Activated CD4-positive, alpha-beta T cell treated with anti-CD3 and anti-CD28 coated beads, Interleukin-2, amount 50 U/mL, for 4 hours (primary cell): ENCODE measurements at places on chromosomes 7 and 10.
A peak's percentile ranks its signal among the peaks of the same experiment; 100 is the strongest.

- DNase-seq, result no peak
These were observed 457.4 kb upstream of the TPK1 start for GRCh38 chr7:145293228-145293701.

- DNase-seq, result no peak
These were observed 27.9 kb upstream of the UBE2H start for GRCh38 chr7:129980667-129981066.

DNA sequence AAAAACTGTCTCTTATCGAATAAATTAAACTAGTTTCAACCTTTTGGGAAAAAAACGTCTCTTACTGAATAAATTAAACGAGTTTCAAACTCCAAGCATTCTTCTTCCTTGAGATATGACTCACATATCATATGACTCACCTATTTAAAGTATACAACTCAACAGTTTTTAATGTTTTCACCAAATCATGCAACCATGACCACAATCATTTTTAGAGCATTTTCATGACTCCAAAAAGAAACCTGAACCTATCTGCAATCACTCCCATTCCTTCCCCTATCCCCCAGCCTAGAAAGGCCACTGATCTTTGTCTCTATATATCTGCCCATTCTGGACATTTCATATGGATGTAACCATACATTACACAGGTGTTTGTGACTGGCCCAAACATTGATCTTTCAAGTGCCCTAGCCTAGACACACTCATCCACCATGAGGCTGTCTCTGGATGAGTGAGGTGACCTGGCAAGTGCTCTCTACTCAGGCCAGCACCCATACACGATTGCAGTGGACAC is 115.3 kb downstream of the PIP4K2A start:
- no peak for DNase-seq

DNA sequence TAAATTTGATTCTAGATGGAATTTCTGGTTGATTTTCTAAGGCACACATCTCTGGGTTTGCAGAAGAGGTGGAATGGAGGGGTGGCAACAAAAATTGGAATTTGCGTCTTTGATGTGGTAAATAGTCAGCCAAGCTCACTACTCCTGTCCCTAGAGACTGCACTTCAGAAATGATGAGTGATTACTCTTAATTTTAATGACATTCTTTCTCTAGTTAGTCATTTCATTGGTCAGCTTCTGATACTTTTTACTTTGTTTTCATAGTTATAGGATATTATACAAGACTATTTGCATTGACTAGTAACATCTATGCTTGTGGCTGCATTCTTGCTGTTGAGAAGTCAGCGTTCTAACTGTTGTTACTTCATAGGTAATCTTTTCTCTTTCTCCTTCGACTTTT is 658.3 kb downstream of the SUGCT start:
- no peak for DNase-seq

DNA sequence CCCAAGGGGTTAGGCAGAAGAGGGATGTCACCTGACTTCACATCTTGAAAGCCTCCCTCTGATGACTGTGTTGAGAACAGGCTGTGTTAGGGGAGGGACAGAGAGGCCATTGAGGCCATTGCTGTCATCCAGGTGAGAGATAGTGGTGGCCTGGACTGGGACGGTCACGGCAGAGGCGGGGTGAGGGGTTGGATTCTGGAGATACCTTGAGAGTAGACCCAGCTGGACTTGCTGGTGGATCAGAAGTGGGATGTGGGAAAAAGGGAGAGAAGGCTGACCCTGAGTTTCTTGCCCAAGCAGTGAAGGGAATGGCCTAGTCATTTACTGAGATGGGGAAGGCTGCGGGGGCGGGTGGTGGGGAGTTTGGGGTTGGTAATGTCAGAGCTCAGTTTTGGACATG is 13.6 kb downstream of the MTURN start:
- DNase-seq, result no peak

- DNase-seq, result no peak
These were observed 21.5 kb downstream of the LRRN3 start for GRCh38 chr7:111112439-111112838.

GRCh38 chr7:42746214-42746613 is 165.7 kb downstream of the C7orf25 start:
- no peak for DNase-seq

GRCh38 chr10:133292919-133293809 is 15.5 kb downstream of the TUBGCP2 start:
- no peak for DNase-seq

DNA sequence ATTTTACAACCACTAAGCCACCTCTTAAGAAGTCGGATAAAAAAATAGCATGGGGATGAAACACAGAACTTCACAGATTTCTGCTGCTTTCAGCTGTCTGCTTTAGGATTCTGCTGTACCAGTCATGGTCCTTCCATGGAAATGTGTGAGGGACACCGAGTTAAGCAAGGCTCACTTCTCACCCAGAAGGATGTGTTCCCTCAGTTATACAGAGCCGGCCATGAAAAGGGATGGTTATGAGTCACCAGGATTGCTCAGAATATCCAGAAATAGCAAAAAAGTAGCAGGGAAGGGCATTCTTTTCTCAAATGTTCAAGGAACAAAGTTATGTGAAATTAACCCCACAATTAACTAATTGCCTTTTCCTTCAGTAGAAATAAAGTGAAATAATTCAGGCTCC is 124.4 kb downstream of the AMPH start:
- no peak for DNase-seq

DNA sequence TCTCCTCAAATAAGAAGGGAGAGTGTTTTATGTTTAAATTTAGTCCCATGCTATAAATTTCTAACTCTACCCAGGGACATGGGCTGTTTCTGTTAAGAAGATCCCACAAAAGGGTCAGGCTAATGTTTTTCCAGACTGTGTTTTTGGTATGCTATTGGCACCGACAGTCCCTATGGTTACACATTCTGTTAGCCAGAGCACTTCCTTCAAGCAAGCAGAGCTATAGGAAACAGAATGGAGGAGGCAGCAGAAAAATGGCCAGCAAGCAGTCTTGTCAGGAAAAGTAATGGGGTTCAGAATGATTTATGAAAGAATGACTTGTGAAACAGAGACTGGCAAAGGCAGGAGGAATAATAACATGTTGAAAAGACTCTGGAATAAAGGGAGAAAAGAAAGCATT is 44.8 kb upstream of the PHYHIPL start:
- no peak for DNase-seq

DNA sequence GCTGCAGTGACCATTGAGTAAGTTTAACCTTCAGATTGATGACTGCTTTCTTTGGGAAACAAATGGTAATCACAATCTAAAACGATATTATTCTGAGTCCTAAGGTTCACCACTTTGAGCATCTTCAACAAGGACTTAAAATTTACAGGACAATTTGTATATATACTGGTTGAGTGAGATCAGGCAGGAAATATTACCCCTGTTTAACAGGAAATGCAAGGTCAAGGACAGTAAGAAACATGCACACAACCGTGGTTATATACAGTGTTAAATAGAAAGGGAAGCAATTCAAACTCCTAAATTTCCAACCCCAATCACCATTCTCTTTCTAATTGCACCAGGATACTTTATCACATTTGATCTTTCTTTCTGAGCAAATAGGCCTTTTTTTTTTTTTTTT is 96.1 kb downstream of the ZNF277 start:
- DNase-seq, result no peak

- DNase-seq, result no peak
These were observed 306.4 kb upstream of the CDC14C start for GRCh38 chr7:48617993-48618392.

DNA sequence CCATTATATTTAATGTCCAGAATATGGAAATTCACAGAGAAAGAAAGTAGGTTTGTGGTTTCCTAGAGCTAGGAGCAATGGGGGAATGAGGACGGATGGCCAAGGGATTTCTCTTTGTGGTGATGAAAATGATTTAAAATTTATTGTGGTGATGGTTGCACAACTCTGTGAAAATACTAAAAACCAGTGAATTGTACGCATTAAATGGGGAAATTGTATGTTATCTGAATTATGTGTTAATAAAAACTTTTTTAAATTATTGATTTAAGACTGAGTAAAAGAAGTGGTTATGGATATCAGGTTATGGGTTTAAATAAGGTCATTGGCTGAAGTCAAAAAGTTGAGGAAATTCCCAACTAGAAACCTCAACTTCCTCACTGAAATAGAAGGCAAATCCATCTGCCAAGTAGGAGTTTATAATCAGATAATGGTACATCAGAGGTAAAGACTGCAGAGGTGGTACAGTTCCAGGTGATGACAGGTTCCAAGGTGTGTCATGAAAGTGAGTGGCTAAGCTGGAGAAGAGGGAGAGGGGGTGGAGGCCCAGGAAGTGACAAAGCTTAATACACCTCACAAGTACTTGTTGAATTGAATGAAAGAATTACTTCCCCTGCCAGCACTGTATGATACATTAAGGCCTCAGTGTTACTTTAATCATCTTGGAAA is 68.9 kb upstream of the CCDC71L start:
- no peak for DNase-seq

DNA sequence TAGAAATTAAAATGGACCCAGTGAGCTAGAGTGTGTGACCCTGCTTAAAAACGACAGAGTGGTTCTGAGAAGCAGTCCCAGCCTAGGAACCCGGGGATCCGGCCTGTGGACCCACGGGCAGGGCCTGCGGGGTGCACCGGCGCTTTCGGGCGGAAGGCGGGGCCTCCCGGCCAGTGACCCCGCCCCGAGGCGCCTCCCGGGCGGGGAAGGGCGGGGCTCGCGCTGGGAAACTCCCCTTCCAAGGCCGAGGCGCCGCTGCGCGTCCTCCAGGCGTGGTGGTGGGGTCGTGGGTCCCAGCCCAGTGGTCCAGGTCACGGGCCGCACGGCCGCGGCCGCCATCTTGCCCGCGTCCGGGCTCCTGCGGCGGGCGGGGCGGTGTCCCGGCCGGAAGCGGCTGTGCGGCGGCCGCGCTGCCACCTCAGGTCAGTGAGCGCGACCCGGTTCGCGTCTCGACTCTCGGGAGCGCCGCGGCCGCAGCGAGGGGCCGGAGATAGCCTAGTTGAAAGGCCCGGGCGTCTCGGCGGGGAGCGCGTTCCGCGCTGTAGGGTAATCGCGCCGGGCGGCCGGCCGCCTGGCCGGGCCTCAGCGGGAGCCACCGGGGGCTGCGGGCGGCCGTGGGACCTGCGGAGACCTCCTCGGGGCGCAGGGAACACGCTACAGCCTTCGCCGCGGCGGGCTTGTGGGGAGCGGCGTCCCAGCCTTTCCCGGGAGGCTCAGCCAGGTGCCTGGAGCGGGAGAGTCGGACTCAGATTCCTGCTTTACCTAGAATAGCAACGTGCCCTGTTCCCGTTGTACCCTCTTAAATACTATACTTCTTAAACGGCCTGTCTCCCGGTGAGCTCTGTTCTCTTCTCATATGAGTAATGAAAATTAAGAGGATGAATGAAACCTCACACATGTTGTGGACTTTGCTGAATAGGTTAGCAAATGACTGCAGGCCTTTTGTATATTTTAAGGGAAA is at the start of gene MIOS:
Gene MIOS, plus strand, starts transcription at position 234 of the 961 bp plus-strand sequence. CDS start 5,592 bp downstream, outside the sequence.
- DNase-seq, result peak; percentile 72

DNA sequence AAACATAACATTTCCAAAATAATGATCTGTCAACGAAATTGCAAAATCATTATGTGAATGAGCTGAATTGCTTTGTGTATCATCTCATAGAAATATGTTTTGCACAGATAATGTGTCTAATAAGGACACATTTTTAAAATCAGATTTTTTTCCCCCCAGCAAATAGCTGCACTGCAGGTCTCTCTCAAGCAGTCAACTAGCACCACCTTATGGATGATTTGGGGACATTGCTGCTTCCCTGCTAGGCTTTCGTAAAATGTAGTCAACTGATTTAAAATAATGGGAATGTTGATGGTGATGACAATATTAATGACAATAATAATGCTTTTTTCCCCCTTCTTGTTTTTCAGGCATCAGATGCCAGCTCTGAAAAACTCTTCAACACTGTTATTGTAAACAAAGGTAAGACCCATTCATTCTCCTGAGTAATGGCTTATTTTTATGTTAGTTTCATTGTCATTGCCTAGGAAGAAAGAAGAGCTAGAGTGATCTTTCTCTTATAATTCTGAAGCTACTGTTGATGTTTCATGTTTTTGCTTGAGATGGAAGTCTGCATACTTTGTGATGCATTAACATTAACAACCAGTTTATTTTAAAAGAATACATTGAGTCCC is 433.6 kb upstream of the GALNT17 start:
- DNase-seq, result no peak

DNA sequence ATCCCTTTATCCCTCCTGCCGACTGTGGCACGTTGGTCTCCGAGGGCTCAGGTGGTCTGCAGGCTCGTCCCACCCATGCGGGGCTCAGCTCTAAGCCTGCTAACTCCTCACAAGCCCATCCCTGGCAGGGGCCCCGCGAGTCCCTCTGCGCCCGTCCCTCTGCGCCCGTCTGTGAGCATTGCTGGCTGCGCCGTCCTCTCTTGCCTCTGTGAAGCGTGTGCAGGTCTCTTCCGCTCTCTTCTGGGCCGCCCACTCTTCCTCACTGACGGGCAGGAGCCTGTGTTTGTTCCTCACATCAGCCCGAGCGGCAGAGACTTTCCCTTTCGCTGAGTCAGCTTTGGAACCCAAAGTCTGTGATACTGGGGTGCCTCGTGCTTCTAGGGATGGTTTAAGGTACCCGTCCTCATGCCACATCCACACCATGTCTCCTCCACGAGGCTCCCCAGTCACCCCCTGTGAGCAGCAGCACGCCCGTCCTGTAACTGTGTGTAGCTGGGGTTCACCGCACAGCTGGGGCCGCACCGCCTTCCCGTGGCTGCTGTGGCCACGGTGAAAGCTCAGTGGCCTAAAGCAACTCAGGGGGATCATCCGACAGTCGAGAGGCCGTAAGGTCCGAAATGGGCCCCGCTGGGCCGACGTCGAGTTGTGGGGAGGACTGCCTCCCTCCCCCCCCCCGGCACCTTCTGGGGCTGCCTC is 35.5 kb downstream of the ADGRA1 start:
- no peak for DNase-seq

DNA sequence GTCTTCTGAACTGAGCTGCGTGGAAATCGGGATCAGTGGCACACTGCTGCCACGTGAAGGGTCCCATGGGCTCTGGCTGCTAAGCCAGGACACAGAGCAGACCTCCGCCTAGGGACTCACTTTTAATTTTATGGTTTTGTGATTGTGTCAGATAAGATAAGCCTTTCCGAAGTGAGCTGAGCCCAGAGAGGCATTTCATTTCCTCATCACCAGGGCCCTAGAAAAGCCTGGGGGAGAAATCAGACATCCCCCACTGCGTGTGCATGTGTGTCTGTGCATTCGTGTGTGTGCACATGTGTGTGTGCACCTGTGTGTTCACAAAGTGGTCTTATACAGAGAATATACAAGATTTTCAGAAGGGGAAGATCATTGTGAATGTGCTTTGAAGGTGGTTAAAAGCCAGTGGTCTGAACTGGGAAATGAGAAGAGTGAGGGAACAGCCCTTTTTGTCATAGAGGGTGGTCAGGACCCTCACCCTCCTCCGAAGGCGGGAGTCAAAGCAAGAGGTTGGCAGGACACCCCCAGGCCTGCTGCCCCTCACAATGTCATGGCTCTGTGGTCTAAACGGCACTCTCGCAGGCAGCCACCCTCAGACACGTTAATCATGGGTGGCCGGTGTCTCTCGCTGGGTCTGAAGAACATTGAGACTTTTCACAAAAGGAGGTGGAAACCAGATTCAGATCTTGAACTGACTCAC is 176.1 kb upstream of the PFKP start:
- DNase-seq, result no peak

DNA sequence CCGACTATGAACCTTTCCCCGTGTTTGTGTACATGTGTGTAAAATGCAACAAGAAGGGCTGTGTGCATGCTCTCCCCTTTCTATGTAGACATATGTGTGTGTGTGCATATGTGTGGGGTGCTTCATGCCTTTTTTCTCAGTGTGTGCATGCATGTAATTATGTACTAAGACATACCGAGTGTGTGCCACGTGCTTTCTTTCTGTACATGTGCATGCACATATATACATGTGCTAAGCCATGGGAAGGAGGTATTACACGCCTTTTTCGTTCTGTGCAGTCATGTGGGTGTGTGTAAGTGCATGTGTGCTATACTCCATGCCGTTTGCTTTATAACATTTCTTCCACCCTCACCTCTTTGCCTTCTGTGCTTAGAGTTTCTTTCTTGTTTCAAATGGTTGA is 544.3 kb downstream of the TNS3 start:
- DNase-seq, result no peak
